CD14-positive monocyte (primary cell): ENCODE measurements at places on chromosomes 7 and 10.
A peak's percentile ranks its signal among the peaks of the same experiment; 100 is the strongest.

GRCh38 chr10:14549496-14549895 is 218.8 kb upstream of the FRMD4A start:
- DNase-seq = no peak

GRCh38 chr10:44416021-44416771 is 31.3 kb upstream of the CXCL12 start:
- DNase-seq = no peak

DNA sequence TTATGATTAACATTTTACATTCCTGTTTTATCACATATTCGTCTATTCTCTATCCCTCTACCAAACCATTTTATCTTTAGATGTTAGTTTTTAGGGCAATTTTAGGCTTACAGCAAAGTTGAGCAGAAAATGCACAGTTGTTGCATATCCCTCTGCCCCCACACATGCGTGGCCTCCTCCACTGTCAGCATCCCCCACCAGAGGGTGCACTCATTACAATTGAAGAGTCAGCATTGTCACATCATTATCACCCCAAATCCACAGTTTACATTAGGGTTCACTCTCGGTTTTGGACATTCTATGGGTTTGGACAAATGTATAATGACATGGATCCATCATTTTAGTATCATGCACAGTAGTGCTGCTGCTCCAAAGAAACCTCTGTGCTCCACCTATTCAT is 86.4 kb downstream of the WDR37 start:
- no peak for DNase-seq

DNA sequence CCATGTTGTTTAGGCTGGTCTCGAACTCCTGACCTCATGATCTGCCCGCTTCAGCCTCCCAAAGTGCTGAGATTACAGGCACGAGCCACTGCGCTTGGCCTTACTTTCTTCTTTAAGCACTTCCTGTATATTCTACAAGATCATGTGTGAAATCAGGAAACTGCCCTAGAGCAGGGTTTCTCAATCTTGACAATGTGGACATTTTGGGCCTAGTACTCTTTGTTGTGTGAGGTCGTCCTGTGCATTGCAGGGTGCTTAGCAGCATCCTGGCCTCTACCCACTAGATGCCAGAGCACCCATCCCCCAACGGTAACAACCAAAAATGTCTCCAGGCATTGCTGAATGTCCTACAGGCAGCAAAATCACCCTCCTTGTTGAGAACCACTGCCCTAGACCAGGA is 24.7 kb downstream of the RRP12 start:
- DNase-seq = peak; percentile 93

DNA sequence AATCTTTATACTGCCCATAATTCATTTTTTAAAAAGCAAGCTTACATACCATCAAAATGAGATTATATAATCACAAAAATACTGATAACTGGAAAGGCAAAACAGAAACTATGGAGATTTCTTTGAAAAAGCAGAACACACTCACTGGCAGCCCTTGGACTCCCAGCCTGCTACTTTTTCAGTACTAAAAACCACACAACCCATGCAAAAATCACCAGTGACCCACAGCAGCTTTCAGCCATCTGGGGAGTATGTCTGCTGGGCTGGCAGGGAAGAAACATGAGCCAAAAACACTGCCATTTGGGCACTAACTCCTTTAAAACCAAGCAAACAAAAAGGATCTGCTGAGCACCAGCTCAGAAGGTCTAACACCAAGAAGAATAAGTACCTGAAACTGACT is 80.0 kb upstream of the DDC start:
- DNase-seq = no peak
